ENCODE measurements at places on chromosomes 7 and 10.

DNA sequence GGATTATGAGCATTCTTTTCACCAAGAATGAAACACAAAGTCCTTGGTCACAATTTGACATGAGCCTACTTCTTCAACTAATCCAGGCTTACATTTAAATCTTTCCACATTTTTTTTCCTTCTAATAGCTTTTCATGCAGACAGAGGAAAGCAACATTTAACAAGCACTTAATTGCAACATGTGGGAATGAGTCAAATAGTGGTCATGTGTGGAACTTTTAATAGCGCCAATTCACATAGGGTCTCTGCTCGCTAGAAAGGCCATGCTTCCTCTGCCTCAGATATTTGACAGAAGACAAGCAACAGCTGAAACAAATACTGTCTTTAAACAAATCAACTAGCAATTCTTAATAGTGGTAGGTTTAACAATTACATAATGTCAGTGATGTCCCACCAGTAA, 285.9 kb upstream of the ETV1 start:
- no peak for DNase-seq

DNA sequence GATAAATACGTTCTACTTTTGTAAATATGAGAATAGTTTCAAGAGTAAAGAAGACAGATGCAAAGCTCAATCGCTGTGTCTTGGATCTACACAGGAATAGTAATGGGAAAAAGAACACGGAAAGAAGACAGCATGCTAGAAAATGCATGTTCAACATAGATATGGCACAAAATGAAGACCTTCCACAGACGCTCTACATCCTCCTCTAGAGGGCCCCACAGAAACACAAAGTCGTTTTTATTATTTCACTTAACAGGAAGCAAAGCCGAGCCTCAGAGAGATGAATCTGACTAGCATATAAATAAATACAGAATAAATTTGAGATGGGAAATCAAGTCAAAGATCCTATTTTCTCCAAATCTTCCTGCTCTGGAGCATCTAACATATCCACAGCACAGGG, 292.6 kb downstream of the PARD3 start:
- DNase-seq, result peak; percentile 9

GRCh38 chr10:32028710-32029109, 27.5 kb downstream of the KIF5B start:
- no peak for DNase-seq

GRCh38 chr10:108095932-108096925, 931.7 kb upstream of the SORCS1 start:
- no peak for DNase-seq

- no peak for DNase-seq
These were observed 513.6 kb upstream of the ZMIZ1 start for GRCh38 chr10:78555128-78555527.

- DNase-seq, result no peak
These were observed 177.0 kb upstream of the STK17A start for GRCh38 chr7:43405948-43406347.

- DNase-seq, result no peak
These were observed 39.6 kb downstream of the PPIF start for GRCh38 chr10:79386637-79387465.

- DNase-seq, result no peak
These were observed 185.0 kb downstream of the ELFN1 start for GRCh38 chr7:1854866-1855724.

- no peak for DNase-seq
These were observed 361.8 kb downstream of the PLXNA4 start for GRCh38 chr7:132214452-132214851.

DNA sequence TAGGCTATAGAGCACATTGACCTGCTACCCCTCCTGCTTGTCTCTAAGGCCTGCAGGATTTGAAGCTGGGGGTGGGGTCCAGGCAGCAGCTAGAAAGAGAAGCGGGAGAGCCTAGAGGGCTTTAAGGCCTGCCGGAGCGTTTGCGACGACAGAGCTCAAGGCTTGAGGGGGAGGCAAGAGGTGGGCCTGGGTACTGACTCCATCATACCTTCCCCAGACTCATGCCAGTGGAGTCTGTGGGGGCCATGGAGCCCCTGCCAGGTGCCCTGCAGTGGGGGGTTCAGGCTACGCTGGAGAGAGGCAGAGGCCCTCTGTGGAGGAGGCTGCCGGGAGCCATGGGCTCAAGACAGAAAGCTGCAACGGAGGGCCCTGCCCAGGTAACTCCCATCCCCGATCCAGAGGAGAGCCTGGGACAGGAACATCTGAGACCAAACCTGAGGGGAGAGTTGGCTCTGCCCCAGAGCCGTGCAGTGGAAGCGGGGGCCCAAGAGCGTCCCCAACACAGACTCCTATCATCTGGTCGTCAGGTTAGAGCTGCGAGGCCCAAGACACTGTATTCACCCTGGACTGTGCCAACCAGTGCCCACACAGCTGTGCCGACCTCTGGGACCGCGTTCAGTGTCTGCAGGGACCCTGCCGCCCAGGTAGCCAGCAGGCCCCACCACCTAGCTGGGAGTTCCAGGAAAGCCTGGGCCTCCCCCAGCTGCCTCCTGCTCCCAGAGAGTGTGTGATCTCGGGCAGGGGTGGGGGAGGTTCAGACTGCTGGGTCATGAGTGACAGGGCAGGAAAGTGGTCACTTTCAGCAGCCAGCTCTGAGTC, 13.2 kb upstream of the ZNF862 start:
- no peak for DNase-seq

DNA sequence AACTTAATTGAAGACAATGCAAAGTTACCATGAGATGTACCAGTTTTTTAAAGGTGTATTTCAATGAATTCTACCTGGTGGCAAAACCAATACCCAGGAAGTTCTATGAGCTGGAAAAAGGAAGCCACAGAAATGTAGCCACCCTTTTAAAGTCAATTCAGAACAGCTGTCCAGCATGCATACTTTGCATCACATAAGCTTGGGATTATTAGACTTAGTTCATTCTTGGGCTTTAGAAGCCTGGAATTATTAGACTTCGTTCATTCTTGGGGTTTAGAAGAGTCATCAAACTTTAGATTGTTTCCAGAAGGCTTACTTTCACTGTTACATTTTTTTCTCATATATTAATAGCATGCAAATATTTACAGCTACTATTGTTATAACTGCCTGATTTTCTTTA, 20.9 kb downstream of the SLC25A13 start:
- DNase-seq, result no peak

- no peak for DNase-seq
These were observed 23.0 kb downstream of the PTPRN2 start for GRCh38 chr7:158564663-158565035.

- DNase-seq, result peak; percentile 51
These were observed 15.9 kb upstream of the FAS start for GRCh38 chr10:88974446-88975376.

DNA sequence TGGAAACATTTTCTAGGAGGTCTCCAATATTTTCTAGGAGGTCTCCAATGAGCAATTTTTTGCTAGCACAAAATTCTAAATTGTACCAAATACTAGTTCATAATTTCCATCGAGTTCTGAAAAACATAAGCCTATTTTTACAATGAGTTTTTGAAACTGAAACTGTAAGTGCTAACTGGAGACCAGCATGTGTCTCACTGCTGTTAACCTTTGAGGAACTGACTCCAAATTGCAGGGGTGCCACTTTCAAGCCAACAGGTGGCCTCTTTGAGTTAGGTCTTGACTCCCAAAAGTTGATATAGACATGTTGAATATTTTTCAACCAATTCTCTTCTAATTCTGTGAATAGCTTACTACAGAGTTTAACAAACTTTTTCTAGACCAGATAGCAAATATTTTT, 58.8 kb downstream of the CAV1 start:
- DNase-seq, result no peak

DNA sequence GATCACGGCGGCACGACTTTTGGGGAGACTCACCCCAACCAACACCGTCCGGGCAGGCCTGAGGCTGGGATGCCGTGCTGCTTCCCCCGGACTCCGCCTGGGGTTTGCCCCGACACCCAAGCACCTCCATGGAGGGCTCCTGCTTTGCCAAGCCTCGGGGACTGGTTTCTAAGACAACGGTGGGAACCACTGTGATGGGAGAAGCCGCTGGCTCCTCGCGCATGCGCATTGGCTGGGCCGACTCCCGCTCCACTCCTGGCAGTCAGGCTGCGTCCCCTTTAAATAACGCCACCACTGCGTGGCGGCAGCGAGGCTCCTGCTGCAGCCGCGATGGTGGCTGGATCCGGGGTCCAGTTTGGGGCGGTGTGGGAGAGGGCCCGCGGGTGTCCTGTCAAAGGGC, 201.0 kb downstream of the ZNF716 start:
- no peak for DNase-seq

DNA sequence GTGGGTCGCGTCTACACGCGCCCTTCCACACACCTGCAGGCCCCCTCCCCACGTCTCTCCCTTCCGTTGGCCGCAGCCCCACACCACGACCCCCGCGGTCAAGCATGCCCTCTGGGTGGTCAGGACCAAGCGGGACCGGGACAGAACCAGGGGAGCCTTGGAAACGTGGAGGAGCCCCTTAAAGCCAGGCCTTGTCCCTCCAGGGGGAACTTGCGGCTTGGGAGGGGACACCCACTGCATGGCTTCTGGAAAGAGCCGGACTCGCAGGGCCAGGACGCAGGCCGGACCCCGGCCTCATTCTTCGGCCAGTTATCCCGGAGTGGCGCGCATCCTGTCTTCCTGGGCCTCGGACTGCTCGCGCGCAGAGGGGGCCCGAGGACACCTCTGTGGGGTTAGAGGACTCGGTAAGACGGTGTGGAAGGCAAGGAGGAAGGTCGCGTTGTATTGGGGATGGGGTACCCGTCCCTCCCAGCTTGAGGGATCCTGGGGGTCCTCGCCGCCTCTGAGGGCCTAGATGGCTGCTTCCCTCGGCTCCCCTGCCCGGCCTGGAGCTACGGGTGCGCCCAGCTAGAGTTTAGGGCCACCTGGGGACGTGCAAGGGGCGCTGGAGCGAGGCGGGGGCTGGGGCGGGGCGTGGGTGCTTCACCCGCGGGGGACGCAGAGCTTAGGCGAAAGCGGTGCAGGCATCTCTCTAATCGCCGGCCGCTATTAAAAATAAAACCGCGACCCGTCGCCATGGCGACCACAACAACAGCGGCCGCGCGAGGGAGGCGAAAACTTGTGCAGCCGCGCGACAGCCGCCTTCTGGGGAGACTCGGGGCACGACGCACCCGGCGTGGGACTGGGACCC, 1.8 kb upstream of the PDGFA start:
- no peak for DNase-seq

DNA sequence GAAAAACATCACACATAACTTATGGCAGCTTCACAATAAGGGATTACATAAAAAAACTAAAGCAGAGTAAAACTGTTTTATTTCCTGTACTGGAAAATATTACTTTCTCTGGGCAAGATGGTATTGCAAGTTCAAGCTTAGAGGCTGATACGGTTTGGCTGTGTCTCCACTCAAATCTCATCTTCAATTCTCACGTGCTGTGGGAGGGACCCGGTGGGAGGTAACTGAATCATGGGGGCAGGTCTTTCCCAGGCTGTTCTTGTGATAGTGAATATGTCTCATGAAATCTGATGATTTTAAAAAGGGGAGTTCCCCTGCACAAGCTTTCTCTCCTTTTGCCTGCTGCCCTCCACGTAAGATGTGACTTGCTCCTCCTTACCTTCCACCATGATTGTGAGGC, 5.1 kb upstream of the LRRC27 start:
- DNase-seq, result no peak

DNA sequence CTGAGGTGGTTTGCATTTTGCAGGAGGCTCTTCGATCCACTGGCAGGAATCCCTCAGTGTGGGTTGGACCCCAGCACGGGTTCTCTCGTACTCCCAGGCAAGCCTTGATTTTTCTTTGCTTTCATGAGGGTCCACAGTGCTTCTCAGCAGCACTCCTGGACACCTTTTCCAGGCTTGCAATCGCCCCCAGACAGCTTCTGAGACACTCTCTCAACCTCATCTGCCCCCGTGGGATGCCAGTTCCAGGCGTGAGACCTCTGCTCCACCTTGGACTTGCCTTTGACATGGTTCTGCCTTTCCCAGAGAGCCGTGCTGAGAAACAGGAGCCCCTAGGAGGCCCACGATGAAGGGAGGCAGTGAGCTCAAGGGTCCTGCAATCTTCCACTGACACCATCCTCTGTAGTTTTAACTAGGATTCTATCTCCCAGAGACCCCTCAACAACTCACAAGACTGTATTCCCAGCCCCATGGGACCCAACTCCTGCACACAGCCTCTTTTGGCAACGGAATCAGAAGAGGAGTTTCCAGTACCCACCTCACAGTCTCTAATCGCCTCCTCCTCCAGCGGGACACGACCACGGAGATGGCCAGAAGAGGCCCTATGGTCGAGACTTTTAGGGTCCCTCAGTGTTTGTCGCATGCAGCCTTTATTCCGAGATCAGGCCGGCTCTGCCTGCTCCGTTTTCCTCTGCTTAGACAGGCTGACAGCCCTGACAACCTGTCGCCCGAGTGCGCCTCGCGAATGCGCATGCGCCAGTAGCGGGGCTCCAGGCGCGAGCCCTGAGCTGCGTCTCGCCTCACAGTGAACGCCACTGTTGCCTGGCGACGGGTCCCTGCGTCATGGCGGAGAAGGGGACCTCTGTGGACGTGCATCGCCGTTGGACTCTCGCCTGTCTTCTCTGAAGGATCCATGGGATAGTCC, 26.0 kb upstream of the ZNF273 start:
- DNase-seq, result no peak

GRCh38 chr7:18357691-18358090, 137.9 kb upstream of the HDAC9 start:
- peak; percentile 48 for DNase-seq
